ENCODE measurements at places on chromosomes 13 and 19.

DNA sequence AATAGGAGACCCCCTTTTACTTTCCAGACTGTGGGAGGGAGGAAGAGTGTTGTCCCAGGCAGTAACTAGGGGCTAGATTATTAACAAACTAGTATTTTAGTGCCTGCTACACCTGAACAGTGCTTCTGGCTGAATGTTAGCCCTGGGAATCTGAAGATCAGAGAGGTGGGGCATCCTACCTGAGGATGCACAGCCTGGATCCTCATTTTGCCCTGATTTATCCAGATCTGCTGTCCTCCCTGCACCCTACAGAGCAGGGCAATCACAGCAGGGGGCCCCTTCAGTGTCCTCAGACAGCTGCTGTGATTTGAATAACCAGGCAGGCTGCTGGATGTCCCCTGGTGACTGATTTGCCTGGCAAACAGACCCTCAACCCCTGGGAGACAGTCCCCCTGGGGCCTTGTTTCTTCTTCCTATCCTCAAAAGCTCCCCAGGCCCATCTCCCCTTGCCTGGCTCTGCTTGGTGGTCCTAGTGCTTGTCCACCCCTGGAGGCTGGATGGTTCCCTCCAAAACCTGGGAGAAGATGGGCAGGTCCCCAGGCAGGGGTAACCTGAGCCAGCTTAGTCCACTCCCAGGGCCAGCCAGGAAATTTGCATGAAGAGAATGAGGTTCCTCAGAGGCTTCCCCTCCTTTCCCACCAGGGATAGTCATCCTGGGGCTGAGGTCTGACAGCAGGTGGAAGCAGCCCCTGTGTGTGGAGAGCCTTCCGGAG, at the start of gene OVOL3:
Gene OVOL3 (plus strand): TSS at position 657 of the 713 bp plus-strand sequence. CDS start 60 bp downstream, outside the sequence.
- no peak for DNase-seq

DNA sequence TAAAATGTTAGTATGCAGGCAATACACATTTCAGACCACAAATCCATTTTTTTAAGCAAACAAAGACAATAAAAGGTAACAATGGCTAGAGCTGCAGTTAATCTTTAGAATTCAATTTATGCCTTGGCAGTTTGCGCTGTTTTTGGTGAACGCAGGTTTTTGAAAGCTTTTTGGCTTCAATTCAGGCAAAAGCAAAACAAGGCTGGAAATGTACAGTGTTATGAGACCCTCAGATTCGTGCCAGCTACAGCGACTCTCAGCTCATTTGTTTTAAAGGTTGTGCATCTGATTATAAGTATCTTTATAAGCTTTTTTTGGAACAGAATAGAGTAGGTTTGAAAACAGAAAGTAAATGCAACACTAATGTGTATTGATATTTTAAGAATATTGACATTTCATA, 63.6 kb upstream of the SOX1 start:
- no peak for DNase-seq

GRCh38 chr13:94481941-94482340, 2.5 kb upstream of the DCT start:
- DNase-seq = no peak

DNA sequence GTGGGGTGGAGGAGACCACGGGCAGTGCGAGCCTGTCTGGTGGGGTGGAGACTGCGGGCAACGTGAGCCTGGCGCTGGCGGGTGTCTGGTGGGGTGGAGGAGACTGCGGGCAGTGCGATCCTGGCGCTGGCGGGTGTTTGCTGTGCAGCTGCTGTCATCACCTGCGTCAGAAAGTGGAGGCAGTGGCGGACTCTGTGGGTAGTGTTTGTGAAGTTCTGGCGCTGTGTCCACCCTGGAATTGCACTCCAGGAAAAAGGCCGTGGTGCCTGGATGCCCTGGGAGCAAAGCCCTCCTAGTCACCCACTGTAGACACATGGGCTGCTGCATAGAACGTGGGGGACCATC, 6.2 kb downstream of the TEX29 start:
- no peak for DNase-seq

- DNase-seq = peak; percentile 7
Observed at GRCh38 chr19:13401388-13401787, 104.9 kb downstream of the CACNA1A start.

DNA sequence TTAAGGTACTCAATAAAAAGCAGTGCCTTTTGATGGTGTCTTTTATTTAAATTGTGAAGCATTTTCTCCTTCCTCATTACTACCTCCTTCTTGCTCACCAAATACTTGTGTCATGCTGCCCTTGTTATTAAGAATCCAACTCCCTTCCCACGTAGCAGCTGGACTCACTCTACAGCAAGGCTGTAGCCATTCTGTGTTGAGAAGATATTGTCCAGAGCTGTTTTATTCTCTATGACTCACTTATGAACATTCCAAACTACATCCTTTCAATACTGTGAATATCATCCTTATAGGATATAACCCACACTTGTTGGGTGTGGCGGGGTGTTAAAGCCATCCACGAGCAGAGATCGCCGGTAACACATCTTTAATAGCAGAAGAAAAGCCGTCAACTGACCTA, 1671.5 kb upstream of the SLC10A2 start:
- no peak for DNase-seq

- DNase-seq = peak; percentile 83
Observed at GRCh38 chr13:57624565-57625435, 6.7 kb upstream of the PCDH17 start.

DNA sequence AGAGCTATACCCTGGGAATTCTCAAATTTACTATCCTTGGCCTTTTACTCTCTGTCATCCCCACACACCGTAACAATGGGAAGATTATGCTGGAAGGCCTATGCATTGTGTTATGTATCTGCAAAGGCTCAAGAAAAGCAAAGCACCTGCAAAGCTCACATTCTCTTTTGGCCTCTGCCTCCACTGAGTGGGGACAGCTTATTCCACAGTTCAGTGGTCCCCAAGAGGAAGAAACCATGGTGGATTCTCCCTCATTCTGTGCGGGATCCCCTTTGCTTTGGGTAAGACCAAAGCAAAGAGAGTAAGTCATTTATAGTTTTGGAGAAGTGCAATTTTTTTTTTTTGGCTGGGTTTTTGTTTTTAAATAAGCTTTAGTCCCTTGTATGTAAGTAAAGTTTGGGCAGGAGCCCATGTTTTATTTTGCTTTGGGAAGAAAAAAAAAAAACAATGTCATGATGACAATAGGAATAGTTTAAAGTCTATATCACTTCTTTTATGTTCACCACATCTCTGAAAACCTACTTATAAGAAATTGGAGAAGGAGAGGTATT, 530.6 kb downstream of the FGF9 start:
- DNase-seq = no peak

DNA sequence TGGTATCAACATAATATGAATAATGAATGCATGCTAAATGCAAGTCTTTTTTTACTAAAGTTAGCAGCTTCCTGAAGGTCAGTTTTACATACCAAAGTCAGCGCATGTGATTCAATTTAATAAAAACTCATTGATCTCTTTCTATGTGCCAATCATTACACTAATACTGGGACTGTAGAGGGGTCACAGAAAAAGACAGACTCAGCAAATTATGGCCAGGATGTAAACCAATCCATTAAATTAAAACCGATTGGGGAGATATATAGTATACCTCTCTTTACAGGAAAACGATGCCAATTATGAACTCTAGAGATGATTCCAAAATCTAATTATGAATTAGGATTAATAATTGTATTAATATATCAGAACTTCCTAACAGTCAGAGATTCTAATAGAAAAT, 624.4 kb upstream of the PCDH20 start:
- no peak for DNase-seq

DNA sequence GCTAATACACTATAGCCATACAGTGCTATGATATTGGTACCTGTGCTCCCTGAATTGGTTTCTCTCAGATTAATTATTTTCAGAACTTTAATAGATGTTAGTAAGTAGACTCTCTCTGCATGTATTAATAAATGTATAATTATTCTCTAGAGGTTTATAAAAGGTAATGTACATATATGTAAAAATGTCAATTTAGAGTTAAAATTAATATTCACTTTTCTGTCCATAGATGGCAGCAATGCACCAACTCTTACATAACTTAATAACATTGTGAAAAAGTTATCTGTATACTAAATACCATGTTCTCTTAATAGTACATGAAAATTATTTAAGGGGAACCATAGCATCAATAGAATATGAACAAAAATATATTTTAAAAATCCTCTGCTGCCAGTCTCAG, 515.0 kb upstream of the KLHL1 start:
- no peak for DNase-seq

Data from T47D (cell line).